ENCODE measurements at places on chromosomes 12 and 14. TPM values are rescaled to one million over a fixed set of nuclear protein-coding genes. Genes with fewer than 3 reads are reported as not detected.

GRCh38 chr12:1293901-1294300, 300.5 kb downstream of the FBXL14 start:
- DNase-seq: no peak

- peak; percentile 55 for DNase-seq
Observed at GRCh38 chr14:77040741-77041653, 12.5 kb upstream of the IRF2BPL start.

- DNase-seq: no peak
Observed at GRCh38 chr12:38898001-38898684, 7.2 kb downstream of the CPNE8 start.

DNA sequence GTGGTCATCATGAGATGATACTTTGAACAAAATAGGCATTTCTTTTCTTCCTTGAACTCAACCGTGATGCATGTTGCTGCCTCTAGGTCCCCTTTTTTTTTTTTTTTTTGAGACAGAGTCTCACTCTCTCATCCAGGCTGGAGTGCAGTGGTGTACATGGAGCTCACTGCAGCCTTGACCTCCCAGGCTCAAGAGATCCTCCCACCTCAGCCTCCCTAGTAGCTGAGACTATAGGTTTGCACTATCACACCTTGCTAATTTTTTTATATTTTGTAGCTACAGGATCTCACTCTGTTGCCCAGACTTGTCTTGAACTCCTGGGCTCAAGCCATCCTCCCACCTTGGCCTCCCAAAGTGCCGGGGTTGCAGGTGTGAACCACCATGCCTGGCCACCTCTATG, 20.6 kb downstream of the DIP2B start:
- DNase-seq: no peak

DNA sequence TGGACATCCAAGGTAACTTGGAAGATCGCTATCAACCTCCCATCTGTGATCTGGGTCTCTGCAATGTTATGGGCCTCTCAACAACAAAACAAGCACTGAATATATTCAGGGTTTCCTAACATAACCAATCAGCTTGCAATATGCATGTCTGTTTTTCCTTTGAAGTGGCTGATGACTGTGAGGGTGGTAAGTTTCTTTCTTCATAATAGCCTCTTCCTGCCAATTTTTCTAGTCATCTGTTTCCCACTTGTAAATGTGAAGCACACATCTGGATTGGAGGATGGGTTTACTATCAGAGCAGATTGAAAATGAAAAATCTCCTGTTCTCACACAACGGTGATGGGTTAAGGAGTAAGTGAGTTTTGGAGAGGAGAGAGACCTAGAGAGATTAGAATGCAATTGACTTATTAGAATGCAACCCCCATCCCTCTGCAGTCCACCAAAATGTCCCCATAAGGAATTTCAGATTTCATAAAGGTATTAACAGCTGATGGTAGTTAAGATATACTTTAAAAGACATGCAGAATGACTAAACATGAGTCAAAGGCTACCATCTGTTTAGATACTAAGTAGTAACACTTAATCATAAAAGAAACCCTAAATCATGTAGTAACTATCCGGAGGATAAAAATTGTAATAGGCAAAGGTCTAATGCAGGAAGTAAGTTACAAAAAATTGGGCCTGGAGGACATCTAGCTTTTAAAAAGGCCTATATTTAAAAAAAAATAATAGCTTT, 58.4 kb upstream of the SAV1 start:
- DNase-seq: peak; percentile 73

DNA sequence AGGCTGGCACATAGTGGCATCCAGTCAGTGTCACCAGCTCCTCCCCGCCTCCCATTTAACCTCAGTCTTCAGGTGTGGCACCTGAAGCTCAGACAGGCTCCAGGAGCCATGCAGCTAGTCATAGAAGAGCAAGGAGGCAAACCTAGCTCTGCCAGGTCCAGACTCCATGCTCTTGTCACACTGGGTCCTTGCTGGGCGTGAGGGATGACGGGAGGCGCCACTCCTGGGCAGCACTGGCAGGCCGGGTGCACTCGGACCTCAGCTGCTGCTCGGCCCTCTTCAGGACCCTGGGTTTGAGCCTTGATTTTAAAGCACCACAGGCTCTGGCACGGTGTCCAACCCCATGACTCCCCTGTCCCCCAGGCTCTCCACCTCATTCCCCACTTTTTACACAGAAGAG, 24.1 kb downstream of the ITPK1 start:
- no peak for DNase-seq

DNA sequence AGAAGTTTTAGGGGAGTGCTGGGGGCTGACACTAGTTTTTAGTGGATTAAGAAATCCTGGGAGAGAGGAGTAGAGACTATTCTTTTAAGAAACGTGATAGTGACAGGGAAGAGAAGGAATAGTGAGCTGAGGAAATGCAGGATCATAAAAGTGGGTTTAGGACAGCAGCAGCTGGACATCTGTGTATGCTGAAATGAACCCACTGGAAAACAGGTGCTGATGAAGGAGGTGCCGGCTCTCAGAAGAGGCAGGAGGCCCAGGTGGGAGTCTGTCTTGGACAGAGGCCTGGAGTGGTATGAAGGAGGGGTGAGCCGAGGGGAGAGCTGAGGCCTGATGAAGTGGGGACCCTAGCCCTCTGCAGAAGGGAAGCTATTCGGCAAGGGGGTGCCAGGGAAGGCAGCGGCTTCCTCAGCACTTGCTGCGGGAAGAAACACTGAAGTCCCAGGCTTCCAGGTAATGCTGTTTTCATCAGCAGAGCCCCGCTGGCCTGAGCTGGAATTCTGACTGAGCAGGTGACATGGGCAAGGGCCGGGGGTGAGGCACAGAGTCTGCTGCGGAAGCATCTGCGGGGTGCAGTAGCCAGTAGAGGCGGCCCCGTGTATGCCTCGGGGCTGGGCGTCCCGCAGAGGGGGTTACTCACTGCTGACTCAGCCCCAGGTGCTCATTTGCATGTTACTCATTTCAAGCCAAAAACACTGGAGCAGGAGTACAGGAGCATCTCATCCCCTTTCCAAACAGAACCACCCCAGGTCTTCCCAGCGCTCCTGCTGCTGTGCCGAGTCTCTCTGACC, 89.7 kb downstream of the TMCC3 start:
- peak; percentile 98 for DNase-seq

GRCh38 chr12:56007564-56008559, 10.8 kb downstream of the SUOX start:
- peak; percentile 7 for DNase-seq

DNA sequence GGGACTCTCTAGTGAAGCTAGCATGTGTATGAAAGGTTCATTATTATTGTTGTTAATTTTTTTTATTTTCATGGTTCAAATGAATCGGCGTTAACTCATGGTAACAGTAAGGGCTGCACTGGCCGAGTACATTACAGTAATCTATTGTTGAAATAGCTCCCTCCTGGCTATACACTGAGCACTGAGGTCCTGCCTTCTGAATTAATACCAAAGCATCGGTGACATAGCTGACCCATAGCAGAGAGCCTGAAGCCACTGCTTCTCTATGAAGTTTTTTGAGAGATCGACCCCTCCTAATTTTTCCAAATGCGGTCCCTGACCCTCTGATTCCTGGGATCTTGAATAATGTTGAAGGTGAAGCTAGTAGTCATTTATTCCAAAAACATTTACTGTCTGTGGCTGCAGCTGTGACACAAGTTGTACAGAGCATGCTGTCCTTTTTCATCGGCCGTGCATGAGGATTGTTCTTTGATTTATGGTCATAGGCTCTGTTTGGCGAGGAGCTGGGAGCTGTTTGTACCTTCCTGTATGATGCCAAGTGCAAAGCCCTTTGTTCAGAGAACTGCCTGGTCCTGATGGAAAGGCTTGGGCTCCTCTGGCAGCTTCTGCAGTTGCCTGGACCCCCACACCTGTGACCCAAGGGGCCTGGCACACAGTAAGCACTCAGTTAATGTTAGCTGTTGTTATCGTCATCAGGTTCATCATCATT, 486.5 kb downstream of the EGLN3 start:
- no peak for DNase-seq

GRCh38 chr12:81381951-81382350, 304.1 kb downstream of the ACSS3 start:
- no peak for DNase-seq

GRCh38 chr14:98348505-98348904, 923.5 kb downstream of the BCL11B start:
- no peak for DNase-seq

DNA sequence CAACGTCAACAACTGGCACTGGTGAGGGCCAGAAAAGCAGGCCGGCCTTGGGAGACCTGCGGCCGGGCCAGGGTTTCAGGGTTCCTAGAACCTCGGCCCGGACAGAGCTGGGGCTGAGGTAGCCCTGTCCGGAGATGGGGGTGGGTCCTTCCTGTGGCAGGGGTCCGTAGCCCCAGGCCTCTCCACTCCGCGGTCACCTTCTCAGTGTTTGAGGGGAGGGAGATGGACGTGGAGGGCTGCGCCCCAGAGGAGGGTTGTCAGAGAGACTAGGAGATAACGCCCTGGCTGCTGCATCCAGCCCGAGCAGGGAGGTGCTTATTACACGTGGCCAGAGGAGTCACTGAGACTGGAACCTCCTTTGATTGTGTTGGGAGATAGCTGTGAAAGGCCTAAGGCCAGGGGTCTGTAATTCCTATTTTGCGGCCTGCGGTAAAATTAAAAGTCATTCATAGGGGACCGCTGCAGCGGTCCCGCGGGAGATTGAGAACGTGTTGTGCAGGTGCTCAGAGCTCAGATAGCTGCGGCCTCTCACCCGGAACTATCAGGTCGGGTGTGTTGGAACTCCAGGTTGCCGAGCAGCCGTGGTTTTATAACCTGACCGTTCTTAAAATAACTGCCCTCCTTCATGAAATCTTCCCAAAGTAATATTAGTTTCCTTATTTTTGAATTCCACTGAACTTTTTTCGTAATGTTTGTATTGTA, 507 bp downstream of the AHSA1 start:
- DNase-seq: peak; percentile 39

DNA sequence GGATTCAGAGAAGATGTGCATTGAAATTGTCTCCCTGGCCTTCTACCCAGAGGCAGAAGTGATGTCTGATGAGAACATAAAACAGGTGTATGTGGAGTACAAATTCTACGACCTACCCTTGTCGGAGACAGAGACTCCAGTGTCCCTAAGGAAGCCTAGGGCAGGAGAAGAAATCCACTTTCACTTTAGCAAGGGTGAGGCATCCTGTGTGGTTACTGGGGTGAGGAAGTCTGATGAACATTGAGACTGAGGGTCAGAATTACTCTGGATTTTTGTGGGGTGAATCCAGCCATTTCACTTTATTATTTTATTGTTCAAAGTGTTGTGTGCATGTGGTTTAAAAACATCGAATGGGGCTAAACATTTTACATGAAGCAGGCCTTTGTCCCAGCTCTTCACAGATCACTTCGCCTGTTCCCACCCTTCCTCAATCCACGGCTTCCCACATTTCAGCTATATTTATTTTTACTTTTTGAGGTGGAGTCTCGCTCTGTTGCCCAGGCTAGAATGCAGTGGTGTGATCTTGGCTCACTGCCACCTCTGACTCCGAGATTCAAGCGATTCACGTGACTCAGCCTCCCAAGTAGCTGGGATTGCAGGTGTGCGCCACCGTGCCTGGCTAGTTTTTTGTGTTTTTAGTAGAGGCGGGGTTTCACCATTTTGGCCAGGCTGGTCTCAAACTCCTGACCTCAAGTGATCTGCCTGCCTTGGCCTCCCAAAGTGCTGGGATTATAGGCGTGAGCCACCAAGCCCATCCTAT, 40.6 kb downstream of the SUPT16H start:
- DNase-seq: peak; percentile 6

GRCh38 chr14:105439710-105440553, 20.3 kb downstream of the MTA1 start:
- DNase-seq: peak; percentile 29

DNA sequence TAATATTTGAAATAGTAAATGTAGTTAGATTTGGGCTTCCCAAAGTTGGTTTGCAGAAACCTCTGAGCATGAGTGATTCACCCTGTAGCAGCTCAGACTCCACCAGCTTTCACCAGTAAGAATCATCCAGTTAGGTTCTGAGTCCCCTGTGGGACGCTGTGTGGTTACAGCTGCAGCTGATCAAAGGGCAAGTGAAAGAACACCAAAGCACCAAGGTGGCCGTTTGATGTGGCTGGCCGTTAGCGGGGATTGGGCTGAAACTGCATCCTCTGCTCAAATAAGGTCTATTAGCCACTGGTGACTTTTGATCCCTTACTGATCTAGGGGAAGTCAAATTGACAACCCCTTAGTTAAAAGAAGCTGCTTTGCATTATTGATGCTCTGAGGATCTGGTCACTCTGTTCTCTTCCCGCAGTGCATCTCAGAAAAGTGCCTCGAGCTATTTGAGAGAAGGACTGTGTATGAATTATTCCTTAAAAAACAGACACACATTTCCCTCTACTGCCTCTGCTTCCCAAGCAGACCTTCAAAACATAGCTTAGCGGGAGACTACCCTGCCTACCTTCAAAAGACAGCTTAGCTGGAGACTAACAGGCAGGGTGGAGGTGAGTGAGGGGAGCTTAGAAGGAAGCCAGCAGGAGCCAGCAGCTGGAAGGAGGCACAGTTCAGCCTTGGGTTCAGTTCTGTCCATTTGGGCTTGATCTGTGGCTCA, 3.7 kb downstream of the ABHD12B start:
- DNase-seq: no peak

- DNase-seq: no peak
Observed at GRCh38 chr14:31440280-31440679, 17.0 kb downstream of the DTD2 start.

GRCh38 chr12:14540801-14541462, 26.8 kb downstream of the PLBD1 start:
- DNase-seq: peak; percentile 16

- DNase-seq: no peak
Observed at GRCh38 chr14:75522224-75522982, at the start of gene BATF. BATF (plus strand) TSS chr14:75522469; CDS start chr14:75522683, 214 bp downstream.

GRCh38 chr12:11793921-11794710, 144.6 kb downstream of the ETV6 start:
- no peak for DNase-seq

DNA sequence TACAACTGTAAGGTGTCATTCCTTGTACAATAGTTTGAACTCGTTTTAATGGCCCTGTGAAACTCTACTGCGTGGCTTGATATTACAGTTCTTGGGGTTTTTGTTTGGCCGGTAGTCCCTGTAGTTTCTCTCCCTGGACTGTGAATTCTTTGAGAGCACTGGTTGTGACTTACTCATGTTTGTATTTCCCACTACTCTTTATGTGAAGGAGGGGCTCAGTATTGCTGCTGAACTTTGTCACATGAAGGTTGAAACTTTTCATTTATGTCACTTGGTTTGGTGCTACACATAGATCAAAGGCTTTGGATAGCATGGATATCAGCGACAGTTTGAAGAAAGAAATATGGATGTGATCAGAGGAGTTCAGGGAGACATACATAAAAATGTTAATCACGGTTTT, 1.5 kb upstream of the POU6F1 start:
- DNase-seq: no peak

Gene AICDA
- not detected for polyA plus RNA-seq

Gene COX8C
- polyA plus RNA-seq: not detected

Gene NANOG
- polyA plus RNA-seq: not detected

Gene CPM
- 0.73 TPM for polyA plus RNA-seq

Gene CATSPERB
- polyA plus RNA-seq: 0.11 TPM

Gene PRR13
- polyA plus RNA-seq: 91.8 TPM

Gene KCNJ8
- not detected for polyA plus RNA-seq
